SIG-M5 (cell line): ENCODE measurements at places on chromosomes 1 and 21.

DNA sequence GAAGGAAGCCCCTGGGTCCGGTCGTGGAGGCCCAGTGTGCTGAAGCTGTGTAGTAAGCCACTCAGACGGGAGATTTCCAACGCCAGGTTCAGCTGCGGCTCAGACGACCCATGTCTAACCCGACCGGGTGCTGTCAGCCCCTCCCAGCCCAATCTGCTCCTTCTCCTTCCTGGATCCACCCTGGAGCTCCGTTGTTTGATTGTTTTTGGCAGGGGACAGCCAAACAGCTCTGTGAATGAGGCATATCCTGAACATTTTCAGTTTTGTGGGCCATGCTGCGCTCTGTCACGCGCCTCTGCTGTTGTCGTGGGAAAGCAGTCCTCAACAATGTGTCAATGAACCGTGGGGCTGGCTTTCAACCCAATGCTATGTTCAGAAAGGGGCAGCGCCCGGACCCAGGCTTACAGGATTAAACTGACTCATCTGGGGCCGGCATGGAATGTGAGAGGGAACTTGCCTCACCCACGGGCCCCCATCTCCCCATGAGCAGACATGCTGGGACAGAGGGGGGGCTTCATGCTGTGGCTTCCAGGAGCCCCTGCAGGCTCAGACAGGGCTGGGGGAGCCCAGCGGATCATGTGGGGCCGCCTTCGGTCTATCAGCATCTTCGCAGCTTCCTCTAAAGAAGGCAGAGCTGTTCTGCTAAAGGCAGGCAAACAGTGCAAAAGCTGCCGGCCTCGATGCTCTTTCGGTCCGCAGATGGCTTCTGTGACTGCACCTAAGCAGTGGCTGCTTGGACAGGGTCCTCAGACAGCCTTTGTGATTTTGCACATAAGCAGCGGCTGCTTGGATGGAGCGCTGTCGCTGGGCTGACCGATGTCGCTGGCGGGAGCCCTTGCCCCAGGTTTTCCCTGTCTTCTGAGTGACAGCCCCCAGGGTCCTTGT, 101.7 kb downstream of the RIPK4 start:
- DNase-seq, result no peak

DNA sequence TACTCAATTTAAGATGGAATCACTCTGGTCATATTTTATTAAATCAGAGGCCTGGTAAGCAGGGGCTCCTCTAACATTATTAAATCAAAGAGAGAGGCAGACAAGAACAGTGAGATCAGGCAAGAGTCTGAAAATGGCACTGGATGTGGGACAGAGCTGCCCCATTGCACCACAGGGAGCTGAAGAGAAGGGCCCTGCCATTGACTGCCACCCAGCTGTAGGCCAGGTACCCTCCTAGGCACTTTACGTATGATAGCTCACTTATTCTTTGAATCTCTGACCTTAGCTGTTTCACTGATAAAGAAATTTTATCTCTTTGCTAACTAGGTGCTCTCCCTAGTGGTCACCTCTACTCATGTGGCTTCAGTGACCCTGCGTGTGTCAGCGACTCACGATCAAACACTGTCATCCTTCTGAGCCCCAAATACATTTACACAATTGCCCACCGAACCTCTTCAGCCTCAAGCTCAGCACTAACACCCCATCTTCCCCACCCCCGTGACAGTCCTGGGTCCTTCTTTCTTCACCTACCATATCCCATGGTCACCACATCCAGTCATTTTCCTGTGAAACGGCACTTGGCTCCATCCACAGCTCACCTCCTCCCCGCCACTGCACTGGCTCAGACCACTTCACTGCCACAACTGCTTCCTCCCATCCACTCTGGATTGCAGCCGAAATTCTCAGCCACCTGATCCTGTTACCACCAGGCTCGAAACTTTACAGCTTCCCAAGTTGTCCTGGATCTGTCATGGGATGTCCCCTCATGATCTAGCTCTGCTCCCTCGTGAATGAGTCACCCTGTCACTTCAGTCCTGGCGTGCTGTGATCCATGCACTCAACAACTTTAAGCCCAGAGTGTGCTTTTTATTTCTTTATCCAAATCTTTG, 97.3 kb upstream of the SYT6 start:
- no peak for DNase-seq

GRCh38 chr1:98119796-98120195, 199.0 kb upstream of the DPYD start:
- no peak for DNase-seq

DNA sequence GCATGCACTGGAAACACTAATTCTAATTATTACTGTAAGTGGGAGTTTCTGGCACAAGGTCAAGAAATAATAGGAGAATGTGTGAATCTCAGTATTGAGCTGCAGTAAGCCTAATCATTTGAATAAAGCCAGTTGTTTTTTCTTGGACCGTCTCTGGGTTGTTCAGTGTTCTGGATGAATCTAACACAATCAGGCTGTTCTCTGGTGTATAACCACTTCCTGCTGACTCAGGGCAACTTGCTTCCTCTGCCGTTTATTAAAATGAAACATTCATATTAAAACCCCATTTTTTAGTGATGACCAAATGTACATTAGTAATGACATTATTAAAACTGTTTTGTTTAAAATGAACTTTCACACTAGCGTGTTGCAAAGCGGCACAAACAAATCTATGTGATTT, 273.1 kb upstream of the SNX7 start:
- no peak for DNase-seq

DNA sequence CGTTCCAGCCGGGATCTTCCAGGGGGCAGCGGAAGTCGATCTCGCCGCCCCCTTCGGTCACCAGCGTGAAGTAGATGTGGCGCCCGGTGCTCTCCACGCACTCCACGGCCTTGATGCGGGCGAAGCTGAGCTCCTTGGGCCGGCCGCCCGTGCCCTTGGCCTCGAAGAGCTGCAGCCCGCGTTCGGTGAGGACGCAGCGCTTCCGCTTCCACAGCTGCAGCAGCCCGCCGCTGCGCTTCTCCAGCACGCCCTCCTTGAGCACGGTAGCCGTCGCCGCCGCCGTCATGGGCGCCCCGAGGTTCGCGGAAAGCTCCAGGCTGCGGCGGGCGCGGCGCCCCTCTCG, 516 bp downstream of the PHLDA3 start:
- DNase-seq, result no peak

DNA sequence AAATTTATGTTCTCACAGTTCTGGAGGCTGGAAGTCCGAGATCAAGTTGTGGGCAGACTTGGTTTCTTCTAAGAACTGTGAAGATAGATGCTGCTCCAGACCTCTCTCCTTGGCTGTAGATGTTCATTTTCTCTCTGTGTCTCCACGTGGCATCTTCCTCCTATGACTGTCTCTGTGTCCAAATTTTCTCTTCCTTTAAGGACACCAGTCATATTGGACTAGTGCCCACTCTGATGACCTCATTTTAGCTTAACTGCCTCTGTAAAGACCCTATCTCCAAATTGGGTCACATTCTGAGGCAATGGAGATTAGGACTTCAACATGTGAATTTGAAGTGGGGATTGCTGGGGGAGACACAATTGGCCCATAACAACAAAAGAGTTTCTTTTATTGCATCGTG, 125.3 kb upstream of the ETS2 start:
- no peak for DNase-seq

- DNase-seq, result no peak
These were observed 181.2 kb upstream of the IVNS1ABP start for GRCh38 chr1:185498207-185498606.

- no peak for DNase-seq
These were observed 52.8 kb upstream of the ACADM start for GRCh38 chr1:75671708-75672107.

DNA sequence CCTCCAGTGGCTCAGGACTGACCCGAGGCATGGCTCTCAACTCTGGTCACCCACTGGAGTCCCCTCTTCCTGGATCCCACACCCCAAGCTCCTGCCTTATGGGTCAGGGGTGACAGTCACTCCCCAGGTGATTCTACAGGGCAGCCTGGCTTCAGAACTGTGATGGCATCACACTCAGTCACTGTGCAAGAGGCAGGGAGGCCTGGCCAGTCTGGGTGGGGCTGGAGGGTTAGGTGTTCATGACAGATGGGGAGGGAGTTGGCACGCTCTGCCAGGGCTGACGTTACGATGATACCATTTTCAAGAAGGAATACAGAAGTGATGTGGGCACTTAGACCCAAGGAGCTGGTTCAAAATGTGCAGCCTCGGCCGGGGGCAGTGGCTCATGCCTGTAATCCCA, 25.2 kb upstream of the ABCG1 start:
- DNase-seq, result no peak

- no peak for DNase-seq
These were observed 4.4 kb downstream of the MIER1 start for GRCh38 chr1:66929146-66929688.

DNA sequence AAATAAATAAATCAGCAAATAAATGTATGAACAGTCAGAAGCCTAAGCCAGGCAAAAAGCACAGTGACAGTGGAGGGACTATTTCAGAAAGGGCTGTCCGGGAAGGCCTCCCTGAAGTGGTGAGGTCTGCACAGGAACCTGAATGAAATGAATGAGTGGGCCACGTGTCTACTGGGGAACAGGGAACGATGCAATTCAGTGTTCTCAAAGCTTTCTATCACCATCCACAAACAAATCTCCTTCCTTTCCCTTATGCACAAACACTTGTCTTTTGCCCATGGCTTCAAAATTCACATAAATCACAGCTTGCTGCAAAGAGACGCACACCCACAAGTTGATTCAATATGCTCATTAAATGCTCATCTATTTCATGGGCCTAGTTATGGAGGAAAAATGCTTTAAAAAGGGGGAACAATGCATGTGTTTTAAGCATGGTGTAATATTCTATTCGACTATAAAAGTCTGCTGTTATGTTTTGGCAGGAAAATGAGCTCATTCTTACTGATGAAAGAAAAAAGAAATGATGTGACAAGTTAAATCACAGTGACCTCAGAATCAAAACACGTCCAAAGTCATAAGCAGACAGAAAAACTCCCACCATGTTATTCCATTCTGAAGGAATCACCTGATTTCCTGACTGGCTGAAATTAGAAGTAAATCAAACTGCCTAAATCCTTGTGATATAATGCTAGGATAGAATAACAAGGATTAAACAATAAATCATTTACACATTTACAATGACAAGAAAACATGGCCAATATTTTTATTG, 21.6 kb downstream of the URB1 start:
- no peak for DNase-seq

DNA sequence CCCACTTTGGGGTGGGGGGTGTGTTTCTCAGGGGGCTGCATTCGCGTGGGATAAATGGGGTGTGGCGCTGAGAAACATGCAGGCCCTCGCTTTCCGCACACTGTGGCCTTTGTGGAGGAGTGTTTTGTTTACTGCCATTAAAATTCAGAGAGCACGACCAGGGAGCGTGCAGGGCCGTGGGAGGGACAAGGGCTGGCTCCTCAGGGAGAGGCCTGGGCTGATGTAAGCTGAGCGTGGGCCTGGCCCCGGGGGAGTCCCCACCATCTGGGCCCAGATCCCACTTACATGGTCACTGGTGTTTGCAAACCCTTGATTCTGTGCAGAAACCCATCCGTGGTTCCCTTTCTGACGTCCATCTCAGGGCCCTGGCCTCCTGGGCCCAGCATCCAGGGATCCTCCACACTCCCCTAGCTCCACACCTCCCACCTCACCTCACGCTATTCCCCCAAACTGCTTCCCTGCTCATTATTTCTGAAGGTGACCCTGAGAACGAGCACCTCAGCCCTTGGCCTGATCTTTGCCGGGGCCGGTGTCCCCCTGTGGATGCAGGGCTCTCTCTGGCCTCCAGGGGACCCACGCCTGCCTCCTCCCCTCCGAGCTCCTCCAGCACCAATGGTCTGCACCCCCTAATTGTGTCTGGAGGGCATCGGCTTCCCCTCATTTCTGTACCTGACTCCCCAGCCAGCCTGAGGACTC, 92.5 kb upstream of the SIM2 start:
- DNase-seq, result no peak

DNA sequence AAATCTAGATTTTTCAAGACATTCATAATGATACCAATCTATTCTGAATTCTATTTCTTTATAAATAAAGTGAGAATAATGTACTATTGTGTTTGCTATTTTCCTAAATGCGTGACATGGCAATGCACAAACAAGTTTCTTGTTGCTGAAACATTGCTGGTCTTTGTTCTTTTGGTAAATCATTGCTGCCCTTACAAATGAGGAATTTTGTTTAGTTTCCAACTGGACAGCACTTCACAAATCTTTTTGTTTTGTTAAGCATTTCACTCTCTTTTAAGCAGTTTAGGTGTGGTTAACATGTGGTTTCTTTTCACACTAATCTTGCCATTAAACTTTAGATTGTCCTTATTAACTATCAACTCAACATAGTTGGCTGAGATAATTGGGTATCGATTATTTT, 94.6 kb downstream of the LRRC7 start:
- DNase-seq, result no peak

GRCh38 chr1:43372172-43372571, 4.4 kb upstream of the ELOVL1 start:
- DNase-seq, result no peak

DNA sequence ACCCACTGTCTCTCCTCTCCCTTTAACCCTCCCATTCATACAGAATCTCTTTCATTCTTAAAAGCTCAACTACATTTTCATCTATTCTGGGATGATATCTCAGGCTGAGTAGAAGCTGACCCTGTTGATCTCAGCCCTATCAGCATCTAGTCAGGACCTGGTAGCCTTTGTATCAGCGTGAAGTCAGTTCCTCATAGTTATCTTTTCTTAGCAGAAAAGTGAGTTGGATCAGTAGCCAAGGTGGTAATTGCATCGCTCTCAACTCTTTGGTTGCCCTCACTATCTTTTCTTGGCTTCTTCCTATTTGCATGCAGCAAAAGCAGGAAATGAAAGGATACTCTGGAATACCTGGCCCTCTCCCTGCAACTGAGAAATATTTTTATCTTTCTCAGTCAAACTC, 13.6 kb upstream of the GOLT1A start:
- no peak for DNase-seq

DNA sequence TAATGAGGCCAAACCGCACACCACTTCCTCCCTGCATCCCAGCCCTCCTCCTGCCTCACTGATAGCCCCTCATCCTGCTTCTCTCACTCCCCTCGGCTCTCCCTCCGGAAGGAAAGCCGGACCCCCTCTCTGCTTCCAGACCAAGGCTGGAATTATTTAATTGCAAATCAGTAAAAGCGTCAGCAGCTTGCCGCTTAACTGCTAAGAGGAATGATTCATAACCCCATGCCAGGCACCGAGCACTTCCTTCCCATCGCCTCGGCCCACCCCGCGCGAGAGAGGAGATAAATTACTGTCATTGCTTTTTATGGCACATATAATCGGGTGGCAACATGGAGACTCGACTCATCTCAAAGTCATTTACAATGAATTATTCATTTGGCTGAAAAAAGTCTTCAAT, 77.3 kb downstream of the UBIAD1 start:
- no peak for DNase-seq

DNA sequence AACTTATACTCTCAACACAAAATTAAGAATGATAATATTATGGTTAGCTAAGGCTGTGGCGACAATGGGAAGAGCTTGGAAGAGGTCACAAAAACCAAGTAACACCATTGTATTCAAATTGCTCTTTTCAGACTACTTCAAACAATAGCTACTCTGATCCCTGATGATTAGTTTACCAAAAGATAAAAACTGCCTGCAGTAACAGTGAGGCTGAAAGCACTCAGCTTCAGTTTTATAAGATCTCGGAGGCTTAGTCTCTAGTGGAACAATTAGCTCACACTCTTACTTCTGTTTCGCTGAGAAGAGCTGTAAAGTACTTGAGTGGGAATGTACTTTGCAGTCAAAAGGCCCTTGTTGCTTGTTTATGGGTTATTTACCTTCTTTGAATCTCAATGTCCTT, 278.5 kb downstream of the LRRC7 start:
- no peak for DNase-seq

GRCh38 chr1:17561561-17561985, 22.1 kb downstream of the ARHGEF10L start:
- DNase-seq, result no peak
